GM18507 (cell line): ENCODE measurements at places on chromosomes 2 and 18.

GRCh38 chr18:13471971-13472628 is 253.5 kb downstream of the LDLRAD4 start:
- DNase-seq: no peak

GRCh38 chr18:41850781-41851180 is 104.3 kb upstream of the PIK3C3 start:
- no peak for DNase-seq

GRCh38 chr2:170525566-170525900 is 189.6 kb upstream of the SP5 start:
- DNase-seq: no peak

GRCh38 chr2:100831831-100832230 is 11.9 kb downstream of the NPAS2 start:
- DNase-seq: no peak

GRCh38 chr2:19806131-19806530 is 95.7 kb downstream of the TTC32 start:
- no peak for DNase-seq

GRCh38 chr2:166068981-166069380 is 58.8 kb downstream of the SCN1A start:
- no peak for DNase-seq

DNA sequence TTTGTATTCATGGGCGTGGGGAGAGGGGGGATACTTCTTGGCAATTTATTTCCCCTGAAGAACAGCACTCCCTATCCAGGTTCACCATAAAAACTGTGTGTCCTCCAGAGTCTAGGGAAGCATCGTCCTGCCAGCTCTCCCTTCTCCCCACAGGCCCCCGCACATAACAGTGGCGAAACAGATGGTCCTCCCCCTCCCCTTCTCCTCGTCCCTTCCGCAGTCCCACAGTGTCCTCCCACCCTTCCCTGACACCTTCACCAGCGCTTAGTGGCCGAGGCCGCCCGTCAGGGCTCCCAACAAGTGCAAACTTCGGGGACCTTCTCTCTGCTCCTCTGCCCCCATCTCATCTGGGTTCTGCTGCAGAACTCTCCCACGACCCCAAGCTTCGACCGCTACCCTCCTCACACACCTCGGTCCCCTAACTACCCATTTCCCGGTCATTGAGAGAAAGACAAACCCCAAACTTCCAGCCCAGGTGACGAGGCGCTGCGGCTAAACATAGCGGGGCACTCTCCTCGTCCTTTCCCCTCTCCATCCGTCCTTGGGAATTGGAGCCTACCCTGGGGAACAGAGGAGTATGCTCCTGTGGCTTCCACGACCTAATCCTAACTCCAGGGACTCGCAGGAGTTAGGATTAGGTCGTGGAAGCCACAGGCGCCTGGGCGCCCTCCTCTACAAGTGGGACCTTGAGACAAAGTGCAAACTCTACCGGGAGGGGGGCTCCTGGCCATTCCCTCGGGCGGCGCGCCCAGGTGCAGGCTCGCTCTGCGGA is 971 bp downstream of the ZNF385B start:
- DNase-seq: no peak

DNA sequence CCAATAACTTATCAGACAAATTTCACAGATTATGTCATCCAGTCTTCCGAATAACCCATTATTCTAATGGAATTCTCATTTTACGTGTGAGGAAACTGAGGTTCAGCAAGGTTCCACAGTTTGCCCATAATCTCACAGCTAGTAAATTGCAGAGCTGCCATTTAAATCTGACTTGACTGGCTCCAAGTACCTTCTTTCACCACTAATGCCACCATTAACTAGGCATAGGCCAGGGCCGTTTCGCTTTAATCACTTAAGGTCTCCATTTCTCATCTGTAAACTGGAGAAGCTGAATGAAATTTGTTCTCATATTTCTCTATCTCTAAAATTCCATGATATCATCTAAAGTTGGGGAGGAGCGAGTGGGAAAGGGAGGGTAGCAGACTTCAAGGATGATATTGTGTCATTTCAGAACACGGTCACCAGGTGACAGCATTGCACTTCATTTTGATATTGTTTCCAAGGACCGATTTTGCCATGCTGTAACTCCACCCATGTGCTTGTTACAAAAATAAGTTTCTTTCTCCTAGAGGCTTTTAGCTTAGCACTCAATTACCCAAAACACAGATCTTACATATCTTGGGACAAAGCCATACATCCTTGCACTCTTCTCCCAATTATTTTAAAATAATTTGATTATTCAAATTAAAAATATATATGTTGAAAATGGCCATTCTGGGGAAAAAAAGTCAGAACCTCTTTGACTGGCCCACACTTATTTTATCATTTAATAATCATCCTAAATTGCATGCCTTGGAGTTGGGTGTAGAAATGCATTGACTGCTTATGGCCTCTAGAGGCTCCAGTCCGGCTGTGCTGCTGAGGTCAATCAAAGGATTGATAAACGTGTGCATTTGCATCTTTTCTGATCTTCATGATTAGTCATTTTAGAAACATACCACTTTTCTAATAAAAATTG is 123.8 kb downstream of the AKAIN1 start:
- peak; percentile 2 for DNase-seq

DNA sequence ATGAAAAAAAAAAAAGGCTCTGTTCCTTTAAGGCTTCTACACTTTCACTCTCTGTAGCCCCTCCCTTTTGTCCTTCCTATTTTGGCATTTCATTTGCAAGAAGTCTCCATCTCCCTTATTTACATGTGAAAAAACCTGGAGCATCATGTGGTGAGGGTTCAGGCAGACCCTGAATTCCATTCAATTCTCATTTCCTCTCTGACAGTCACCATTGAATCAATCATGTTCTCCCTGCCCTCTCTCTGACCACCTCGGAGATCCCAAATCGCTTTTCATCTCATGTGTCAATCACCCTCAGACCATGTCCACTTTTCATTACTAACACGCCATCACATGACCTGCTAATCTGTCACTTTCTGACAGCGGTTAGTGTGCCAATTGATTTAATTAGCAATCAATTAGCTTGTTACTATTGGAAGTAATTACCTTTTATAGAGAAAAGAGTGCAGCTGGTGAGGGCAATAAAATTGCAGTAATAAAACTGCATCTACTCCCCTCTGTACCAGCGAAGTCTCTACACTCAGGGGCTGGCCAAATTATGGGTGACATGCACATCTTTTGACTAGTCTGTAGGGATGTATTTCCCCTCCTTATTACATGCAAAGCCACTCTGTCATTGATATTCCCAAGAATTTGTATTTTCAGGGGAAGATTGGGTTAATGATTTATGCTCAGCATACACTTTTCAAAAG is 317.4 kb downstream of the EN1 start:
- DNase-seq: no peak
